ENCODE measurements at places on chromosomes 12 and 14.
A peak's percentile ranks its signal among the peaks of the same experiment; 100 is the strongest.

GRCh38 chr14:28254768-28255167, 511.8 kb upstream of the FOXG1 start:
- DNase-seq, result no peak

GRCh38 chr14:98189511-98189910, 1082.5 kb downstream of the BCL11B start:
- no peak for DNase-seq

DNA sequence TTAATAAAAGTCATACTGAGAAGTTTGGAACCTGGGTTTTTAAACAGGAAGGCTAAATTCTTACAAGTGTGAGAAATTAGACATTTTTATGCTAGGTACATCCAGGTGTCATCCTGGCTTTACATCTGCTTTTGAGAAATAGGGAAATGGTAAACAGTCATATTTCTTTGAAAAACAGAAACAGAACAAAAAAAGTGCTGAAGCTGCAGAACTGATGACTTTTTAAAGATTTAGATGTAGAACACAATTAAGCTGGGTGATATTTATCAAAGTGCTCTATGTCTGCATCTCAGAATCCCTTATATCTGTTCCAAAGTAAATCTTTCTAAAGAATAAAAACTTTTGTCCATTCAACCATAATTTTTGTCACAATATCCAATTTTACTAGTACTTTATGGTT, 282.9 kb upstream of the ATXN7L3B start:
- no peak for DNase-seq

- peak; percentile 62 for DNase-seq
Measured at GRCh38 chr12:28497889-28498411, 307.7 kb downstream of the CCDC91 start.

DNA sequence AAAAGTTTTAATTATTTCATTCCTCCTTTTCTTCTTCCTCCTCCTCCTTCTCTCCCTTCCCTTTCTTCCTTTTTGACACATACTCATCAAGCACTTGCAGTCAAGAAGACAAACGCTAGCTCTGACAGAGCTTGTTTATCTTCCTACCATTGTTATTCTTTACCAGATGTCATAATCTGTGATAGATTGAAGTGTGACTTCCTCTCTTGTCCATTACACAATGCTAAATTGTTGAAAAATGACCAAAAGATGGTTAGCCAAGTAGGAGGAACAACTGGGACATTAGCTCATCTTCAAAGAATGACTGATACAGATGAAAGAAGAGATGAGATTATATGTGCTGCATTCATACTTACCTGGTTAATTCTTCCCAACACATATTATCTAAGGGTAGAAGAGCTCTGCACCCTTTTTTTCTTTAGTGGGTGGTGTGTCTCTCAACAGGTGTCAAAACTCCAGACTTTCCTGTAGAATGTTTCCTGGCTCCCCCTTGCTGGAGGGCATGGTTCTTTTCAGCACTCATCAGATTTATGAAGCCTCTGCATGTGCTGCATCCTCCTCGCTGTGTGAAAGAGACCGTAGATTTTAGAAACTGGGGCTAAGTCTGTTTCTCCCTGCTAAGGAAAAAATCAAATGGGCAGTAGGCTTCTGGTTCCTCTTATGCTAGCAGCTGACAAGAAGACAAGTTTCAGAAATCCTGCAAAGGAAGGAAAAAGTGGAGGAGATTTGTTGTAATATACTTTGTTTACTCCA, 147.1 kb downstream of the TMX1 start:
- DNase-seq, result no peak

DNA sequence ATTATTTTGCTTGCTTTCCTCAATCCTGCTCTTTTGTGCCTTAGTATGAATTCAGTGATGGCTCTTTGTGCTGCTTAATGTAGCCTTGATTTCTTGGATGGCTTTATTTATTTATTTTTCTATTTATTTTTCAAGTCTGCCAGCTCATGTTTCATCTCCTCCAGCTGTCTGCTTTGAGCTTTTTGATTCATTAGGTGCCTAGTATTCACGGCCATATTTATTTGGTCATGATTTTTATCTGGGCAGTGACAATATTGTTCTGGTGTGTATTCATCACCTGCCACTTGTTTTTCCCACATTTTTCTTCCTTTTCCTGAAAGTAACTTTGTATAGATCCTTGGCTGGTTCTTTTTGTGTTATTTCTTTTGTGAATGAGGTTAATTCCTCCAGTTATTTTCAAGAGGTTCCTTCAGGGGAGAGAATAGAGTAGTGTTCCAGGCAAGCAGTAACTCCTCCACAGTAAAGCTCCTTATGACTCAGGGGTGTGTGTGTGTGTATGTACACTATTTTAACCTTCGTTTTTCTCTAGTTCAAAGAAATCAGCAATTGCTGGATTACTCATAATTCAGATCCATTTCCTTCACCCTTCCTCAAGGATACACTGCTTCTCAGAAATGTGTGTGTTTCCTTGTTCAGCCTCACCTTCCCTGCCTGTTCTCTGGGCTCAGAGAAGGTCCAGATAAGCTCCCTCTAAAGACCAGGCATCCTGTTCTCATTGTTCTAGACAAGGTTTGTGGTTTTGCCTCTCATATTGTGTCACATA, 51.6 kb upstream of the PMCH start:
- DNase-seq, result no peak

DNA sequence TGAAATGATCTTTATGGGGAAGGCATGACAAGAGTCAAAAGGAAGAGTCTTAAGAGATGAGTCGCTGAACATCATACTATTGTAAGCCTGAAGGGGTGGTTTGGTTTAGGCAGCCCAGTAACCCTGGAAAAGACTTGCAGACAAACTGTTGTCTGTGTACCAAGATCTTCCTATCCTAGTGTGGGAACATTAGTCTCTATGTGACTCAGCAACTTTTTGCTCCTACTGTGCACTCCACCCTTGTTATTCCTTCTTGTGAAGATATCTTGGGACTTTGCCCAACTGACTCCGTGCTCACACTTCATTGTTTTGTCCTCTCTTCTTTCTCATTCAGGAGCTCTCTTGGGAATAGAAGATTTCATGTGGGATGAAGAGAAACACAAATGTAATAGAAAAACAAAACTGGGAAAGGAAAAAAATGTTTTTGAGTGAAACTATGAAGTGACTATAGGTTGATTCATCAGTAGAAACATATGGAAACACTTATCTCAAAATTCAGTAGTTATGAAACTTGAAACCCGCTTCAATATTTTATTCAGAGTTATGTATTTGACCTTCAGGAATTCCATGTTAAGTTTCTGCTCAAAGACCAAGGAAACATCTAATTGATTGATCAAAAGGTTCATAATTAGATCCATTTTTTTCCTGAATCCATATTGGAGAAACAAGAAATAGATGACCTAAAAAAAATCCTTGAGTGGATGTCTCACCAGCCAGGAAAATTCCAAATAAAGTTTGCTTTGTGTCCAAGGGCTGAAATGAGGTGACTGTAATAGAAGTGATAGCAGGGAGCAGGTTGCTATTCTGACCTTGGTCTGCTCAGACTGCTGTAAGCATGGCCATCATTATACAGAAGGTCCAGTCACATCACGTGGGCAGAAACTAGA, 67.2 kb downstream of the BTG1 start:
- peak; percentile 97 for DNase-seq
